ENCODE measurements at places on chromosomes 3 and 15. TPM values are rescaled to one million over a fixed set of nuclear protein-coding genes. Genes with fewer than 3 reads are reported as not detected.

SOX14 gene
- not detected for total RNA-seq

DNA sequence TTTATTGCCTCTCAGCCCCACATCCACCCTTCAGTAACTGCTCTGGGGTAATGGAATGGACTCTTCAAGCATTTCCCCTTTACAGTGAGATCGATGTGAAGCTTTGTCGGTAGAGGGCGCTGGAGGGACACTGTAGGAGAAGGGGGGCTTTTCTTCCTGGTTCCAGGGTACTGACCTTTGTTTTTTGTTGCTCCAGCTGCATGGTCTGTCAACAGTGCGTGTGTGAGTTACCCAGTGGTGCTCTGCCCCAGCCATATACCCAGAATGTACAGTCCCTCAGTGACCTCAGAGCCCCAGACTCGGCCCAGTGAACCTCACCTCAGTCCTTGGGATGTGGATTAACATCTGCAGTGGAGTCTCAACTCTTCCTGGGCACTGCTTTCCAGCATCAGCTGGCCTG, 180.3 kb upstream of the TSC22D2 start:
- DNase-seq, result no peak

DNA sequence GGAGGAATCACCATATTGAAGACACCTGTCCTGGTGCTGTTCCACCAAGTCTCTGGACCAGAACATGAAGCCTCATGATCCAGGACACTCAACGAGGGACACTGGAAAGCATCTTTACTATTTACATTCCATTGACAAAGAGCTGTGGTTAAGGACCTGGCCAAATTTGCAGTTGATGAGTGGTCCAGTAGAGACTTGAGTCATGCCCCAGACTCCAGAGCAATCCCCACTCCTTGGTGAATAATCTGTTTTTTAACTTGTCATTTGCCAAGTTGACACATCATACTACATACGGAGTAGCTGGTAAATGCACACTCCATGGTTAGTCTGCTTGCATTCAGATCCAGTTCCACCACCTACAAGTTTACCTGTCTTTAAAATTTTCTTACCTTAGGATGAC, 1.2 kb upstream of the COL6A6 start:
- DNase-seq, result no peak

DNA sequence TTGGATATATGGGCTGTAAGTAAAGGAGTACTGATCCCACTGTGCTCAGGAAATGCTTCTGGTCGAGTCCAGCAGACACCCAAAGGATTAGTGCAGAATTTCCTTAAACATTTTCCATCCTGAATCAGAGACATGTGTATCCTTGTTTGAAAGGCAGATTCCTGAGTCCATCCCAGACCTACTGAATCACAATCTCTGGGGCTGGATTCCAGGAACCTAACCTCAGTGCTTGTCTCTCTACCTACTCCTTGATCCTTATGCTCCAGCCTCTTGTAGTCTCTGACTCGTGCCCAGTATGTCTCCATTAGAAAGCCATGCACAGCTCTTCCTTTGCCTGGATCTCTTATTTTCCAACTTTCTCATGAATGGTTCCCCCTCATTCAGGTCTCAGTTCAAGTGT, 585.8 kb downstream of the NLGN1 start:
- DNase-seq, result no peak

GRCh38 chr15:38144921-38145320, 107.7 kb upstream of the SPRED1 start:
- DNase-seq, result no peak

PDZRN3 gene
- total RNA-seq, result 23.9 TPM

GRCh38 chr15:42749266-42749665, 12.3 kb upstream of the CDAN1 start:
- DNase-seq, result no peak

- no peak for DNase-seq
These were observed 442.8 kb upstream of the NECTIN3 start for GRCh38 chr3:110628650-110629301.

DNA sequence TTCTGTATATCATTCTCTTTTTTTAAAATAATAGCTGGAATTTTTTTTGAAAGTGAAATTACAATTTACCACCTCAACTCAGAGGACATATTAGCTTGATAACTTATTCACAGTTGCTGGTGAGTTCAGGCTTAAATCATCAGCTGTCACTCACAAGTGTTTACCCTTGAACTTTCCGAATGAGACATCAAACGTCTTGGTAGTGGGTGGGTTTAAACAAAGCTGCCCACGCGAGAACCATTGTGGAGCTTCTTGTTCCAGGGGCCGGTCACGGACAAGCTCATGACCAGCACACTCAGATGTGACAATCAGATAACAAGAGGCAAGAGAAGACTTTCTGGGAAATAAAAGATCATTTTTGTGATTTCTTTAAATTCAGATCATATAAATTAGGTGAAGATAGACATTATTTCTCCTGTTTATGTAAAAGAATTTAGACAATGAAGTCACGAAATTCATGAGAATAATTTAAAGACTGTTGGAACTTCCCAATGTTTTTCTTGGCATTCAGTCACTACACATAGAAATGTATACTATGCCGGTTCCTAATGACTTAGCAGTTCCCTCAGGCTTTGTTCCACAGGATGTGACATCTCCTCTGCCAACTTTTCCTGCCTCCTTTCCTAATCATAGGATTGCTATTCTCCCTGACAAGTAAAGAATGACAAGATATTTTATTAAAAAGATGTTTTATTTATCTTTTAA, 29.3 kb downstream of the BTD start:
- no peak for DNase-seq

DNA sequence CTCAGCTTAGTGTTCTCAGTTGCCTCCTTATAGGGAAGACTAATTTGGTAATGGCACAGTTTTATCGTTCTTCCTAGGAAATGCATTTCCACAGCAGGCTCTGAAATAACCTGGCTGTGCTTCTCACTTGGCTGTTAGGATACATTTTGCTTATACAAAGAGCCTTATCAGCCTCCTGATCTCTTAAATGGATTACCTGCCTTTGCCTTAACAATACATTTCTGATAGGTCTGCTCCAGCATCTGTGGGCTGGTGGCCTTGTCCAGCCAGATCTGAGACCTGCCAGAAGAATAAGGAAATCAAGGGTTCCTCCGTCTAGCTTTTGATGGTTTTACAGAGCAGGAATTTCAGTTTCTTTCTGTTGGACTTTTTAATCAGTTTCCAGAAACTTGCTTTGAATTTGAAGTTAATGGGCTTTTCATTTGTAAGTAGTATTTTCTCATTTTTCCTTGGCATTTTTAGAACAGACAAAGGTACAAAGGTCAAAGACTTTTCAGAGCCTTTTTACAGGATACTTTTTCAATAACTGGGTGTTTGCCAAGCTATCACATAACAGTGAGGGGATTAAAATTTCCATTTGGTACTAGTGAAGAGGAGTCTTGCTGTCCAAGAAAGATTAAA, 116.3 kb downstream of the AKAP13 start:
- no peak for DNase-seq

SMCO1 gene
- total RNA-seq, result not detected

- no peak for DNase-seq
These were observed 30.8 kb upstream of the LMCD1 start for GRCh38 chr3:8470801-8471200.

- no peak for DNase-seq
These were observed 81.7 kb downstream of the CCNL1 start for GRCh38 chr3:157078131-157078810.

HES1 gene
- total RNA-seq, result 43.6 TPM

DNA sequence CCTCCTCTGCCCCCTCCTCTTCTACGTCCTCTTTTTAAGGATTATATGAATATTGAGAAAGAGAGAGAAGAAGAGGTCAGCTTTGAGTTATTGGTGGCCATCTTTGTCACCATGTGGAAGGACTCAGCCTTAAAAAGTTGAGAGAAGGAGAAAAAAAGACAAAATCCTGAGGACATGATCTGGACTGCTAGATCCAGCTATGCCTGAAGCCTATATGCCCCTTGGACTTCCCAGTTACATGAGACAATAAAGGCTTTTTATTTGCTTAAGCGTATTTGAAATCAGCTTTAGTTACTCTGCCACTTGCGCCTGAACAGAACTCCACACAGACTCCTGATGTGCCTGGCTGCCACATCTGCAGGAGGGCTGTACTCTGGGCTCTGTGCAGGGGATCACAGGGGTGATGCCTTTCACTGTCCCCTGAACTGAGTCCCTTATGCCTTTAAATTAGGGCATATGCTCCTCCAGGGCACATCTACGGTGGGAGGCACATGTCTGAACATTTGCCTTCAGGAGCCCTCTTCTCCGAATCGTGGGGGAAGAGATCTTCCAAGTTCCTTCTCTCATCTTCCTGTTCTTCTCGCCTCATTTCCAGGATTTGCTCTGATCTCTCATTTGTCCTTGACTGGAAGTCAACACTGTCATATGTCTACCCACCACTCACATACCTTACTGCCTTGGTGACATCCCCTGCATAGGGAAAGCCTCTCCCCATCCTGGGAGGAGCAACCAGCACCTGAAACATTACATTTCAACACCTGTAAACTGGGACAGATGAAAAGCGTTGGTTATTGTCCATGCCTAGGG, 14.0 kb upstream of the PLA2G4E start:
- DNase-seq, result no peak

REC114 gene
- total RNA-seq, result not detected

- DNase-seq, result no peak
These were observed 15.8 kb upstream of the FANCD2 start for GRCh38 chr3:10010421-10010877.

GRCh38 chr15:80620931-80621330, 74.2 kb upstream of the ABHD17C start:
- DNase-seq, result no peak

MESP1 gene
- 4.9 TPM for total RNA-seq

GRCh38 chr3:196620161-196620604, 19.3 kb upstream of the NRROS start:
- no peak for DNase-seq

- DNase-seq, result no peak
These were observed 328.3 kb downstream of the MFSD1 start for GRCh38 chr3:159130108-159130507.

- DNase-seq, result no peak
These were observed 816.3 kb upstream of the SEMA6D start for GRCh38 chr15:46901001-46901400.

GRCh38 chr15:49490966-49491365, 67.9 kb downstream of the FGF7 start:
- no peak for DNase-seq

GRCh38 chr3:18393906-18394305, 31.2 kb downstream of the SATB1 start:
- no peak for DNase-seq

MYLK gene
- total RNA-seq, result 248 TPM

C15orf39 gene
- 33.3 TPM for total RNA-seq

- DNase-seq, result no peak
These were observed 340.7 kb downstream of the RAP2B start for GRCh38 chr3:153502682-153503081.

NUP210 gene
- total RNA-seq, result 19.8 TPM

All from upper lobe of right lung (tissue), 1 donor.